ENCODE measurements at places on chromosomes 16 and 17.

GRCh38 chr16:5430598-5430997, 333.0 kb upstream of the EEF2KMT start:
- no peak for DNase-seq

DNA sequence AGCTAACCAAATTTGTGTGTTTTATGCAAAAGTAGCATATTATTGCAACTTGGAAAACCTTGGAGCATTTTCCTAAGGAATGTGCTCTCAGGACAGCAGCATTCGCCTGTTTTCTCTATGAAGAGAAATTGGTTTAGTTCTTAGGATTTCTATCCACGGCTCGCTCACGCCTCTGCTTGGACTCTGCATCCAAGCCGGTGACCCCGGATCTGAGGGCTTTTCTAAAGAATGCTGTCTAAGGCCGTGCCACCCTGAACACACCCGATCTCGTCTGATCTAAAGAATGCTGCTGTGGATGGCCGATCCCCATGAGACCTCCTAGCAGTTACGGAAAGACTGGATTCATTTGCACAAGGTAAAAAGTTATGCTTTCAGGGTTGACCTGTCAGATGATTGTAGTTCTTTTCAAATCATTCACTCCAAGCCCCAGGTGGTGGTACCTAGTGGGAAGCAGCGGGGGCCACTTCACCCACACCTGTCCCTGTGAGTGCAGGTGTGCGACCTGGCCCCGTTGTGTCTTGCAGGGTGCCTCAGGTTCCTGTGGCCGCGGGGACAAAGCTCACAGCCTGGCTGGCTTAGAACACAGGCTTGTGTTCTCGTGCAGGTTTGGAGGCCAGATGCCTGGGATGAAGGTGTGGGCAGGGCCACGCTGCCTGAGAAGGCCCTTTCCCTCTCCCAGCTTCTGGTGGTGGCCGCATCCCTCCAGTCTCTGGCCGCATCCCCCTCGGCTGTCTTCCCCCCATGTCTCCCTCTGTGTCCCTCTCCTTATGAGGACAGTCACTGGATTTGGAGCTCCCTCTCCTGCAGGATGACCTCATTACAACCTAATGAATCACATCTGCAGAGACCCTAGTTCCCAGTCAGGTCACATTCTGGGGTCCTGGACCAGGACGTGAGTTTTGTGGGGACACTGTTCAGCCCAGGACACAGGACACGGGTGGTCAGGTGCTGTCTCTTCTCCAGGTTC, 71.1 kb downstream of the BANP start:
- DNase-seq = no peak

DNA sequence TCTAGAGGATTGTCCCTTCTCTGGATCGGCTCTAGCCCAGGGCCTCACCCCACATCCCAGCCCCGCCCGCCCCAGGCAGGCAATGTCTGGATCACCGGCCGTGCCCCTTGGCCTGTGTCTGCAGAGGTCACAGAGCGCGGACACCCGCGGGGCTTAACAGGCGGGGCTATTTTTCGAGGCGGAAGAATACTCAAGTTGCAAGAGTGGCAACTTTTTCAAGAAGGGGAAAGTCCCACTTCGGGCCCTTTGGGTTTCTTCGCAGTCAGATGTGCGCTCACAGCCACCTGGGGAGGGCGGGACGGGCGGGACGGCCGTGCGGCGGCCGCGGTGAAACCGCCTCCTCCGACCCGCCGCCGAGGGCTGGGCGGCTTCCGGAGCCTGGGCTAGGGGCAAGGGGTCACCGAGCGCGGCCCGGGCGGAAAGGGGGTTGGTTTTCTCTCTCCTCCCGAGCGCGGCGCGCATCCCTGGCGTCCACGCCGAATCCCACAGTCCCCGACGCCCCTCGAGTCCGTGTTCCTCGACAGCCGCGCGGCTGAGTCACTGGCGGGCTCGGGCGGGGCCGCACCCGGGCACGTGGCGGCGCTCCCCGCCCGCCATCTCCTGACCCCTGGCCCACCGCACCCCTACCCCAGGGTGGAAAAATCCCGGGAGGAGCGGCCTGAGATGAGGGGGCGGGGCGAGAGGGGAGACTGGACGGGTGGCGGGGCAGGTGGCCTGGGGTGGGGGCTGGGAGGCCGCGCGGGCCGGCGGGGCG, 1.2 kb upstream of the PFN1 start:
- no peak for DNase-seq

DNA sequence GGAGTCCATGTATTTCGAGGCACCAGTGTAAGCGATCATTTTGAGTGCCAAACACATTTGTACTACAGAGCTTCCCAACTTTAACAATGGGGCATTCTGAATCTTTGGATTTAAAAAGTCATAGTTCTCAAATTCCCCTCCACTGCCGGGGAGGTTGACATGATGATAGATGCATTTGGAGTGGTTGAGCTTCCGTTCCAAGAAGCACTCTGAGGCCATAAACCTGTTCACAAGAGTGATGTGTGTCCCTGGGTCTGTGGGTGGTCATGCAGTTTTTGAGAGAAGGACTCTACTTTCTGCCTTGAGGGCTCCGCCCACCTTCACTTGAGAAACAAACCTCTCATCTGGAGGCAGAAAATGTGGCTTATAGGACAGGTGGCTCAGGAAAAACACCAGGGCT, 43.7 kb downstream of the IRX5 start:
- no peak for DNase-seq

DNA sequence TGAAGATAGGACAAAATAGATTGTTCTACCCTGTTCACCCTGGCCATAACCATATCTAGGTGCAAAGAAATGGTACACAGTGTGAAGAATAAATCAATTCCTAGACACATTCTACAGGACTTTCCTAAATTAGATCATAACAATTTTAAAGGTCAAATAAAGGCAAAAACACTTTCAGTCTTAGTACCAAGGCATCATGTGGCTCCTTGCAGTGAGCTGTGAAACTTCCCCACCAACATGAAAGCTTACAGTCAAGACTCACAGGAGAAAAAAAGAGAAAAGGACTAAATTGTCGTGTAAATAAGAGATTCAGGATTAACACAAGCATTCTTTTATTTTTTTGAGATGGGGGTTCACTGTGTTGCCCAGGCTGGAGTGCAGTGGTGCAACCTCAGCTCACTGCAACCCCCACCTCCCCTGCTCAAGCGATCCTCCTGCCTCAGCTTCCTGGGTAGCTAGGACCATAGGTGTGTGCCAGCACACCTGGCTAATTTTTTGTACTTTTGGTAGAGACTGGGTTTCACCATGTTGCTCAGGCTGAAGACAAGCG, 14.2 kb downstream of the NSMCE1 start:
- DNase-seq = no peak

GRCh38 chr17:30173649-30174048, 57.0 kb downstream of the NSRP1 start:
- DNase-seq = no peak

GRCh38 chr17:16255481-16255921, 38.5 kb downstream of the PIGL start:
- DNase-seq = peak; percentile 35

DNA sequence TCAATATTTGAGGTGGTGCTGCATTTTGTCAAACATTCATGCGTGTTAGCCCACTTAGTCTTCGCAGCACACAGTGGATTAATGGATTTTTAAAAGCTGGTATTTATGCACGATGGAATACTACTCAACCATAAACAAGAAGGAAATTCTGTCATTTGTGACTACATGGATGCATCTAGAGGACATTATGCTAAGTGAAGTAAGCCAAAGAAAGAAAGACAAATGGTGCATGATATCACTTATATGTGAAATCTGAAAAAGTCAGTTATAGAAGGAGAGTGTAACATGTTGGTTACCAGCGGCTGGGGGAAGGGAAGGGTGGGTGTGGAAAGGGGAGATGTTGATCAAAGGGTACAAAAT, 23.0 kb downstream of the HMOX2 start:
- DNase-seq = no peak

GRCh38 chr16:82657239-82657638, 30.5 kb downstream of the CDH13 start:
- peak; percentile 44 for DNase-seq

DNA sequence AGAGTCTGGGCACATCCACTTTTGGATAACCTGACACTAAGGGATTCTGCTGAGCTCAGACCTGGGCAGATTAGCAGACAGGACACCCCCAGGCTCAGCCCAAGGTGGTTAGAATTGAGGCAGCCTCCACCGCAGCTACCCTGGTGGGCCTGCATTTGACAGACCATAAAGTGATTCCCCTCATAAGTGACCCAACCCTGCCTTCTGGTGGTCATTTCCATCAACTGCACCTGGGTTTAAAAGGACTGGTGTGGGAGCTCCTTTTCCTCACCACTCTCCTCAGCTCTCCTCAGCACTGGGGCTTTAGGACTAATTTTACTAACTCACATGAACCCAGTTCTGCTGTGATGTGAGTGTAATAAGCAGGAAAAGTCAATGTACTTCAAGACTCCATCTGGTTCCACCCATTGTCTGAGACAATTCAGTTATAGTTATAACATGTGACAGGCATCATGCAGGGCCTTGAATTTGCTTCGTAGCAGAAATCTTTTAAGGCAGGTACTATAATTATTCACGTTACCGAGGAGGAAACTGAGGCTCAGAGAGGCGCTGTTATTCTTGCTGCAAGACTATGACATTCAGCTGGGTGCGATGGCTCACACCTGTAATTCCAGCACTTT, 42.5 kb downstream of the MYH3 start:
- peak; percentile 28 for DNase-seq

- no peak for DNase-seq
Measured at GRCh38 chr16:1707193-1707790, 1.3 kb downstream of the MAPK8IP3 start.

DNA sequence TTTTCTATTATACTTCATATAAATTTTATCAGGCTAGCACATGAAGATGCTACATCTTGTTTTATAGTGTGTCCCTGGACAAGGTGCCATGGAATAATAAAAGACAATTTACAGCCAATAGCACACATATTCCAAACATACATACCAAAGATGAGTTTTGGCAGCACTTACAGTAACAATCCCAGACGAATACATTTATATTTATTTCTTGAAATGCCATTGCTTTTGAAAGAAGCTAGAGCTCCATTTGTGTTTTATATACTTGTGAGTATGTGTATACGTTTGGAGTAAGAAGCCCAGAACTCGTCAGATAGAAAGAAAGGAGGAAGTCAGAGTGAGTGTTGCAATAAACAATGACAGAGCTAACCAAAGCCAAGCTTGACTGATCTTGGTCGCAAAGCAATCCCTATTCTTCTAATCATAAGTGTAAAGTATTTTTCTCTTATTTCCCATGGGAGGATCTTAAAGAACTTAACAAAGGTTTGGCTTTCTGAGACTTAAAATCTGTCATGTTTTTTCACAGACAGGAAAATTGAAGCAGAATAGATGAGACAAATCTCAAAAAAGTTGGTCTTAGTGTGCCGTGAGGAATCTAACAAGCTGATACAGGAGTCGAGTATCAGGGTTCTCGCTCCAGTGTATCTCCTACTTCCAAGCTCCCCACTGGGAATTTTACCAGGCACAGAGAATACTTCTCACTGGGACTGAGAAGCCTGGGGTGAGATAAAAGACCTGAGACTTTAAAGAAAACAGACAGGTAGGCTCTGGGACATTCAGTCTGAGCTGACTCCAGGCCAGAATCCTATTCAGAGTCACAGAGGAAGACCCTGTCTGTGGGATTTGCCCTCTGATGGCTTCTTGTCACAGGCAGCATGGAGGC, 175.4 kb downstream of the AATF start:
- no peak for DNase-seq

DNA sequence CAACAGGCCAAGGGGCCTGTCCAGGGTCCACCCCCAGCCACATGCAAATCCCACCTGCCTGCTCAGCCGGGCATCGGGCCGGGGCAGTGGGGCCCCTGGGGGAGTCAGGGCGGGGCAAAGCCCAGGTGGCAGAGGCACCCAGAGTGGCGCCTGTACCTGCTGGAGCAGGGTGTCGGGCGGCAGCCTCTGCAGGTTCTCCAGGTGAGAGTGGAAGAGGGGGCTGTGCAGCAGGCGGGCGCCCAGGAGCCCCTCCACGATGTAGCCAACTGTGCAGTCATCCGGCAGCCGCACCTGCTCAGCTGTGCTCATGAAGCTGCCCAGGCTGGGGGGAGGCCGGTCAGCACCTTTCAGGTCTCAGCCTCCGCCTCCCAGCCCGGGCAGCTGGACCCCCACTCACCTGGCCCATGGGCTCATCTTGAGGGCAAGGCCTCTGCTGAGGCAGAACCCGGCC, 2.1 kb downstream of the RFNG start:
- DNase-seq = no peak

DNA sequence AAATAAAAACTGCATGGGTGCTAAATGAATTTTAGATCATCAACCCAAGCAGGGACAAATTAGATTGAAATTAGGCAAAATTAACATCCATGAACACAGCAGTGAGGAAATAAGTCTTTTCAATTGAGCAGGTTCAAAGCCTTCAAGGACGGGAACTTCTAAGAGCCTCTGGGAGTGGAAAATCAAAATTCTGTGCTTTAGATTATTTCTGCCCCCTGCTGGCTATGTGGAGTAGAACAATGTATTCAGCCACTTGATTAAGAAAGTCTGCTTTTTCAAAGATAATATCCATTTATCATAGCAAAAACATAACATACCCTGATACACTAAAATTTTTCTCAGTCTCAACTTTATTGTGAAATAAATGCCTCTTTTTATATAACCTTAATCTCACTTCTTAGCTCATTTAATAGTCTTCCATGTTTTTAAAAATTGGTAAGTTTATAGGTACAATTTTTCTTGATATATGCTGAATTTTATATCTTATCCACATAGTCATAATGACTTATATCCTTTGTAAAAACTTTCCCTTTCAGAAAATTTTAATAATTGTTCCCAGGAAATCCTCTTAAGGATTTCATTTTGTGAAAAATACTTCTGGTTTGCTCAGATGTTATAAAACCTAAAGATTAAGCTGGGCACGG, 28.1 kb upstream of the NOL11 start:
- peak; percentile 38 for DNase-seq

- DNase-seq = no peak
Measured at GRCh38 chr16:22322741-22323140, 25.5 kb downstream of the POLR3E start.

DNA sequence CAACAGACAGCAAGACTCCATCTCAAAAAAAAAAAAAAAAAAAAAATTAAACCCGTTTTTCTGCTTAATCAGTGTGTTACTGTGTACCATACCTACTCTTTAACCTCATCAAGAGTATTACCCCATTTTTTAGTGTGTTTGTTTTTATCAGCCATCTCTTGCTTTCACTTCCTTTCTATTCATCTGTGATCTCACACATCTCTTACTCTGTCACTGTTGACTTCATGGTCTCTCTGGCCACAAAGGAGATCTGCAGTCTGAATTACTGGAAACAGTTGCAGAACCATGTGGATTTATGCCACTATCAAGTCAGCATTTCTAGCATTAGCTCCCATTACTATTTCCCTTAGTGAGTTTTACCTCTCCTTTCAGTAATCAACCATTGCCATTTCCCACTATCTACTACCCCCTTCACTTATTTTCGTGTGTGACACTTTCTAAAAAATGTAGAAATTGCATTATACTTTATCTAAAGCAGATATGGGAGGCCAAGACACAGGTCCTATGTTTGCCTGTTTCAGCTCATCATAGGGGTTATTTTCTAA, 20.1 kb downstream of the NDEL1 start:
- no peak for DNase-seq

GRCh38 chr17:63317166-63317840, 128.8 kb downstream of the CYB561 start:
- no peak for DNase-seq
